Activated T-cell treated with anti-CD3 and anti-CD28 coated beads for 48 hours (primary cell): ENCODE measurements at places on chromosomes 1 and 21.

DNA sequence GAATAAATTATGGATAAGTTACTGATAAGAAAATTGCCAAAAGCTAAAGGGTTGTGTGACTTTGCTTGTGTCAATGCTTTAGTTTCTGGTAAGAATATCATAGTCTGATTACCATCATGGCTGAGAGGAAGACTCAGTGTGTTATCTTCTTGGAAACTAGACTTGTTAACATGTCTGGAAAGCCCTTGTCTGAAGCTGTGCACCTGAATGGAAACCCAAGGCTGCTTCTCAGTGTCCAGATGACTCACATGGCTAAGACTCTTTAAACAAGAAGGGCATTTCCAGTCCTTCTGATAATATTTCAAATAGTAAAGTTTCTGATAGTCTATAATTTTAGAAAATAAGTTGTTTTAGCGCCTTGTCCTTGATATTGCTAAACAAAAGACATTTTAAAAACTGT is 1092.7 kb downstream of the PLA2G4A start:
- DNase-seq = no peak

DNA sequence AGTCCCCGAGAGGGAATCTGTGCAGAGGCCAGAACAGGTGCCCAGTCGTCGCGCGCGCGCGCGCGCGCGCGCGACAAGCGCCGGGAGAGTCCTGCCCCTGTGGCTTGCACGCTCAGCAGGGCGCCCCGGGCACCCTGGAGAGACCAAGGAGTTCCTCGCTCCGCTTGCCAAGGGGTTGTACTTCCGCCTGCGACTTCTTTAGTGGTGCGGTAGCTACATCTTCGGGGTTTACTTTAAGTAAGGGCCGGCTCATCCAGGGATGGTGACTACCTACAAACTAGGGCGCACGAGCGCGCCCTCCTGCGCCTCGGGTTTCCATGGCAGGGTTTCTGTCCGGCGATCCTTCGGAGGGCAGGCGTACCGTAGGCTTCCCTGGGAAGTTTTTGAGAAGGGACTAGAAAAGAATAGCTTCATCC is 1.4 kb downstream of the LHX4 start:
- no peak for DNase-seq

DNA sequence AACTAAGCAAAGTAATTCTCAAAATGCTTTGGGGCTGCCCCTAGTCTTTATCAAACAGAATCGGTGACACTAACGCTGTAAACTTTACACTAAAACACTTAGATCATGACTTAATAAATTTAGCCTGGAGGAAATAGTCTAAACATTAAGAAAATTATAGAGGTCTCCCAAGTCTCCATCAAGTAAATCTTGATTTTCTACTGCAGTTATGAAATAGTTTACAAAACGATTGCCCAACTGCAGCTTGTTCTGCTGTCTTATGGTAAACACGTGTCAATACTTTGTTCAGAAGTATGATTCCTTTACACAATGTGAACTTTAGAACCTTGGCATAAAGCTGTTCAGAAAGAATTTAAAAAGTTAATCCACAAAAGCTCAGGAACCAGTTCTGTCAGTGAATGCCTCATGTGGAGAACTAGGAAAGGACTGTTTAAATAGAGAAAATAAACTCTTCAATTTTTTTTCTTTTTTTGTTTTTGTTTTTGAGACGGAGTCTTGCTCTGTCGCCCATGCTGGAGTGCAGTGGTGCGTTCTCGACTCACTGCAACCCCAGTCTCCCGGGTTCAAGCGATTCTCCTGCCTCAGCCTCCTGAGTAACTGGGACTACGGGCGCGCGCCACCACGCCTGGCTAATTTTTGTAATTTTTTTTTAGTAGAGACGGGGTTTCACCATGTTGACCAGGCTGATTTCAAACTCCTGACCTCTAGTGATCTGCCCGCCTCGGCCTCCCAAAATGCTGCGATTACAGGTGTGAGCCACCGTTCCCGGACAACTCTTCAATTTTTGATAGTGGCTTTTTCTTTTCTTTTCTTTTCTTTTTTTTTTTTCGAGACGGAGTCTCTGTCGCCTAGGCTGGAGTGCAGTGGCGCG is 1.6 kb downstream of the DDI2 start:
- DNase-seq = no peak

DNA sequence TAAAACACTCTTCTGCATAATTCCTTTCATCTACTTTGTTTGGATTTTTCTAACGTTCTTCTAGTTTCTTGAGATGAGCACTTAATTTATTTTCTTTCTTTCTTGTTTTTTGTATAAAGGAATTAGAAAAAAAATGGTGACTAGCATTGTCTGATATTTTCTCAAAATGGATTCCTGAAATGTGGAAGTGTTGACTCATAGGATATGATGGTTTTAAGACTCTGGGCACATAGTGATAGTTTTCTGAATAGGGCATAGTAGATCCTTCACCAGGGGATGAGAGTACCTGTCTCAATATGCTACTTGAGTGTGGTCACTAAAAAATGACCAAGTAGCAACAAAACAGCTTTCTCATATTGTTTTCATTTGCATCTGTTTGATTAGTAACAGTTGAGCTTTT is 100.9 kb downstream of the PEX14 start:
- no peak for DNase-seq
